ENCODE measurements at places on chromosomes 4 and X. TPM values are rescaled to one million over a fixed set of nuclear protein-coding genes. Genes with fewer than 3 reads are reported as not detected.

Gene MAGEA6
- total RNA-seq = not detected

Gene STK32B
- 0.21 TPM for total RNA-seq

DNA sequence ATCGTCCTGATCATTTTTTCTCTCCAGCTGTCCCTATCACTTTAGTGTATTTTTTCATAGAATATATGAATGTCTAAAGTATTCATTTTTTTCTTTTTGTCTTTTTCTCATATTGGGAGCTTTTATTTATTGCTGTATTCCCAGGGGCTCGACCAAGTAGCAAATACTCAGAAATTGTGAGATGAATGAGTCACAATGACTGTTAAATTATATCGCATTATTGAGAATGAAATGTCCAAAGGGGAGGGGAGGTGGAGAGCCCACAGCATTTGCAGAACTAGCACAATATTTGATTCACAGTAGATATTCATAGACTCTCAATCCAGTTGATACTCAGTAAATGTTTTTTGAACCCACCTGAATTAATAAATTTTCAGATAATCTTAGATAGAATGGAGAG lies 543.6 kb upstream of the FAM241A start:
- no peak for DNase-seq

DNA sequence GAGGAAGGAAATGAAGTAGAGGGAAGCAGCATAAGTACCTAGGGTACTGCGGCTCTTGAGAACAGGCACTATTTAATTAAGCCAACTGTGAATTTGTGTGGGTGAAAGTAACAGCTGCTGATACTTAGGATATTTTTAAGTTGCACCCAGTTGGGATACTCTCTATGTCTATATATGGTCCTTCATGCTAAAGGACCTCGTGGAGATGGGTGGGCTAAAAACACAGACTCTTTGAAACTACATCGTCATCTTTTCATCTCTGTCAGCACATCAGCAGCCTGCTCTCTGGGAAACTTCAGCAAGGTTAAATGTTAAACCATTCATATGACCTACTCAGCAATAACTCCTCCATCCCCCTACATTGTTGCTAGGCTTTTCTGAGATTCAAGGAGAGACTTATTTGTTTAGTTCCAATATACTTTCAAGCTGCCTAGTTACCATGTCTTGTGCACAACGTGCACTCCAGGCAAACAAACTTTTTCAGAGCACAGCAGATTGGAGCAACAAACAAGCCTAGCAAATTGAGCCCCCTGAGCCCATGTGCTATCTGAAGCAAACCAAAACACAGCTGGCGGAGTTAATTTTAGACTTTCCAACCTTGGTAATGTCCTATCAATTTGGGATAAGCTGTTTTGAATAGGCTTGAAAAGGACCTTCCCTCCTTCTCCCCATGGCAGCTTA lies 6.2 kb upstream of the MOB1B start:
- no peak for DNase-seq

Gene FRG2
- not detected for total RNA-seq

Gene CENPU
- total RNA-seq = 2.8 TPM

Gene SPANXA2
- total RNA-seq = not detected

- DNase-seq = no peak
These were observed 3.2 kb downstream of the CEP44 start for GRCh38 chr4:174286870-174287269.

Gene PLK4
- total RNA-seq = 0.32 TPM

DNA sequence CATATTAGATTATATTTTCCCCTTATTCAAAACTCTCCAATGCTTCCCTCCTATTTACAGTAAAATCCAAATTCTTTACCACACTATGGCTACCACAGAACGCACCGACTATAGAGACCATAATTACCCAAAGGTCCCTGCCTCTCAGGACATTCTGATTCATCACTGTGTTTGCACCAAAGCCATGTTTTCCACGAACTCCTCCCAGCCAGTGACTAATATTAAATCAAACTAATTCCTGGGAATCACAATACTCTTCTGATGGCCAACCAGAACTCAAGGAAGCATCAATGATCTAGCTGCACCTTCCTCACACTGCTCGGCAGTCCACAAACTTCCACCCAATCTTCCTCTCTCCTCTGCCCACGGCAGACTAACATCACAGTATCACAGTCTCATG lies 24.2 kb upstream of the EDNRA start:
- no peak for DNase-seq

GRCh38 chr4:154854362-154854761 lies 73.3 kb downstream of the RBM46 start:
- DNase-seq = no peak

- no peak for DNase-seq
These were observed 138.8 kb upstream of the DCAF8L1 start for GRCh38 chrX:28120072-28120471.

GRCh38 chr4:169988252-169988651 lies 37.9 kb downstream of the MFAP3L start:
- no peak for DNase-seq

Gene NCAPG
- 0.42 TPM for total RNA-seq

DNA sequence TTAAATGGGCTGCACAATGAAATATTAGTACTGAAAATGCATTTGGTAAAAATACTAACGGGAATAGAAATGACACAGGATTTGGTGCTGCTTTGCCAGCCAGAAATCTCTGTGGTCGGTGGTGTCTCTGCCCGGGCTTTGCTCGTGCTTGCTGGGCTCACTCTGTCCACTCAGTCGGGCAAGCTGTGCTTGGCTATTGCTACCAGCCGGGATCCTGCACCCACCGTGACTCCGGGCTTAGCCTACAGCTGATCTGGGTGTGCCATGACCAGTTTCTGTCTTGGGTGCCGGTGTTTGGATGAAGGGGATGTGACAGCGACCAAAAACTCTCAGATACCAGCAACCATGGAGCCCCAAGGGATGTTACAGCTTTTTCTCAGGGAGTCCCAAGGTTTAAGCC lies 487.7 kb downstream of the TECRL start:
- DNase-seq = no peak

- DNase-seq = no peak
These were observed 9.2 kb downstream of the NDUFA1 start for GRCh38 chrX:119880552-119881437.

GRCh38 chr4:17565846-17566245 lies 11.2 kb upstream of the LAP3 start:
- DNase-seq = no peak

DNA sequence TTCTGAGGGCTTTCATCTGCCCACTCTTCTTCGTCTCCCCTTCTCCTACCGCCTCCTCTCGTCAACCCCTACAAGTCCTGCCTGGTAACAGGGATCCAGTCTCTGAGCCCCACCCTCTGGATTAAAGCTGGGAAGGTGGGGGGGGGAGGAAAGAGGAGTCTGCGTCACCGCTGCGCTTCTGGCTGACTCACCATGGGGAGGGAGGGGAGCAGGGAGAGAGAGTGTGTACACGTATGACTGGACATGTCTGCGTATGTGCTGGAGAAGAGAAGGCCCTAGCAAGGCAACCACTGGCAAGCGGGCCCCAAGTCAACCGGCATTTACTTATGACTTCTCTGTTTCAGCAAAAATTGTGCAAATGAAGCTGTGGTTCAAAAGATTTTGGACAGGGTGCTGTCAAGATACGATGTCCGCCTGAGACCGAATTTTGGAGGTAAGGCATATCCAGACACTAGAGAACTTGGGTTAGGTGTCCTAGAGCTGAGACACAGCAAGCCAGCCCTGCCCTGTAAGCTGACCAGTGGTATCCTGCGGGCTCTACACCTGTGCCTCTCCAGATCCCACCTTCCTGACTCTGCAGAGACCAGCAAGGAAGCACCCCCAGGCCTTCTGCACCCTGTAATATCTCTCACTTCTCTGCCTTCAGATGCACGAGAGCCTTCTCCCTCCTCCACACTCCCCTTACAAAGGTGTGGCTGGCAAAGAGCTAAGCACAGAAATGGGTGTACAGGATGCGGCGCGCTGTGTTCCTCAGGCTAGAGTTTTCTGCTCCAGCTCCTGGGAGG lies 2.5 kb downstream of the GABRQ start:
- DNase-seq = no peak

Gene ADH1A
- total RNA-seq = not detected

- DNase-seq = no peak
These were observed 83.4 kb downstream of the KIT start for GRCh38 chr4:54741202-54741601.

GRCh38 chr4:99518601-99519295 lies 7.9 kb downstream of the C4orf17 start:
- DNase-seq = no peak

DNA sequence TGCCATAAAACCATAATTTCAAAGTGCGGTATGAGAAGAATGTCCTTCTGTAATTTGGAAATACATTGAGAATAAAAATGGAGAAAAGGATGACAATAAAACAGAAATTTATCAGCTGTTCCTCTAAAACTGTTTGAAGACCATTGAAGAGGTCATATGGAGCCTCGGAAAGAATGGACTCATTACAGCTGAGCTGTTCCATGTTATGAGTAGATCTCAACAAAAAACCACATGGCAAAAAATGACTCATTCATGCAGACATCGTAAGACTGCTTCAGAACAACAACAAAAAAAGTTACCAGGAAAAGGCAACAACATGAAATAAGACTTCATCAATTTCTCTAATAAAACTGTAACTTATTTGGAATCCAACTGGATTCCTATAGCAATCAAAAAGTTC lies 39.7 kb downstream of the AKAP4 start:
- DNase-seq = no peak

DNA sequence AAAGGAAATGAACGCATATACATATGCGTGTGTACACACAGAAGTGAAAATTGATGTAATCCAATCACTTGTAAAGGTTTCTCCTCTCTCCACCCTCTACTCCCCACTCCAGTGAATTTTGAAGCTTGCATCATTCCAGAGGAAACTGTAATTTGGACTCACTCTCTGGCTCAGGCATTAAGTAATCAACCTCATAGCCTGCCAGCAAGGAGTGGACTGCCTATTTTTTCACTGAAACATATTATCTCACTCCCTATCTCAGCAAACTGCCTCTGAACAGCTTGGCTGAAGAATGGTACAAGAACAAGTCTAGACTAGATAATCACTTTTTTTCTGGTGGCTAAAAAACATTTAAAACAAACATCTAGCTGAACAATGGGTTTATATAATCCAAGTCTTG lies 124.2 kb downstream of the C4orf51 start:
- DNase-seq = no peak

- DNase-seq = no peak
These were observed 11.8 kb upstream of the SMIM43 start for GRCh38 chr4:121776610-121777401.

DNA sequence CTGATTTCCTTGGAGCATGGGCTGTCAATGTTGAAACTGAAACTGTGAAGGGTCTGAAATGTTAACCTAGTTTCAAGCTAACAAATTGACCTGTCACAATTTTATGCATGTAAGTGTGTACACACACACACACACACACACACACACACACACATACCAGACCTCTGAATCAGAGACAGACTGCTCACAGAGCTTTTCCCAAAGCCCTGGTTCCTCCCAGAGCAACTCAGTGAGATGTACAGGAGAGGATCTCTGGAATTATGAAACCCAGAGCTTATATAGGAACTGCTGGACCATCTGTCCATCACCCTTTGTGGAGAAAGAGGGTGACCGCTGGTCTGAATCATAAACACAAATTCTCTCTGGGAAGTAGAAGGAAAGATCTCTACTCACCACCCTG lies 228.1 kb upstream of the PRPS2 start:
- DNase-seq = no peak

DNA sequence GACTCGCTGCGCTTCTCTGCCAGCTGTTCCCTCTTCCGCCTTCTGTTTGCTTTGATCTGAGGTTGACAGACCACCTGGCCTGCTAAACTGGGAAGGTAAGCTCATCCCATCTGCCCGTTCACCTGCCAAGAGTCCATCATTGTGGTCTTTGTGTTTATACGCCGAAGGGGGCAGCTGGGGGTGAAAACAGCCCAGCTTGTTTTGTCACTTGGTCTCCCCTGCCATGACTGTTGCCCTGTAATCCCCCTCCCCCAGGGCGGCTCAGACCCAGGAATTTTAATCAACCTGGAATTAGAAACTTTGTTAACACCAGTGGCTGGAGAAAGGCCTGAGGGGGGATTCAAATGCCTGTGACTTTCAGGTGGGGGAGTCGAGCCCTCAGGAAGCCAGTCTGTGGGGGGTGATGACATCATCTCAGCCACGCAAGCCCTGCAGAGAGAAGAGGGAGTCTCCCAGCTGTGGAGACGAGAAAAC lies 333.3 kb downstream of the BCOR start:
- no peak for DNase-seq

Gene PAGE1
- total RNA-seq = not detected

Gene MAGEC3
- total RNA-seq = 0.69 TPM
